ENCODE measurements at places on chromosomes 2 and 18.

DNA sequence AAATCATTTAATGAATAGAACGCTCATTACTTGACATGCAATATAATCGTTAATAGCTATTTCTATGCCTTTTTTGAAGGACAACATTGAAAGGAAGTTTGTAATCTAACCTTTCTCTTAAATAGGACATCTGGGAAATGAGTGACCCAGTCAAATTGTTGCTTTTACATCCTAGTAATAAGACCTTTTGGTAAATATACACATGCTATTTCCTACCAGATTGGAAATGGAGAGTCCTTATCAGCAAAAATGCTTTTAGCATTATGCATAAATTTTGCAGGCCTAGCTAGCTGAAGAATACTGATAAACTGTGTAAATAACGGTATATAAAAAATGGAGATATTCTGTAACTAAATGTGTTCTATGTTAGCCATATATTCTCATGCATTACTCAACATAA, 567.3 kb upstream of the DSEL start:
- no peak for DNase-seq

GRCh38 chr18:39835303-39836030, 2119.6 kb upstream of the PIK3C3 start:
- no peak for DNase-seq

DNA sequence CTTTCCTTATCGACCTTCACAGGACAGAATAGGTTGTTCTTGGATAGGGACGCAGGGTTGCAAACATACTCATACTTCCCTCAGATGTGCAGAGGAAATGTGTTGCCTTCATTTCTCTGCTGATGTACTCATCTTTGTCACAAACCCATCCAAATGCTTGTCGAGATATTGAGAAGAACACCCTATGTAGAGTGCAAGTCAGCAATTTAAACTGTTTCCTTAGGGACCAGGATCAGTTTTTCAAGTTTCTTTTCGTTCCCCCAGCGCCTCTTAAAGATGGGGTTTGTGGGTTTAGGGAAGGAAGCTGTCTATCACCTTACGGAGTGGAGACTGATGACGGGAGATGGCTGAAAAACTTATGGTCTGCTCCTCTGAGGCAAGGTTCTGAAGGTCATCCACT, 474.2 kb downstream of the EPHA4 start:
- no peak for DNase-seq

DNA sequence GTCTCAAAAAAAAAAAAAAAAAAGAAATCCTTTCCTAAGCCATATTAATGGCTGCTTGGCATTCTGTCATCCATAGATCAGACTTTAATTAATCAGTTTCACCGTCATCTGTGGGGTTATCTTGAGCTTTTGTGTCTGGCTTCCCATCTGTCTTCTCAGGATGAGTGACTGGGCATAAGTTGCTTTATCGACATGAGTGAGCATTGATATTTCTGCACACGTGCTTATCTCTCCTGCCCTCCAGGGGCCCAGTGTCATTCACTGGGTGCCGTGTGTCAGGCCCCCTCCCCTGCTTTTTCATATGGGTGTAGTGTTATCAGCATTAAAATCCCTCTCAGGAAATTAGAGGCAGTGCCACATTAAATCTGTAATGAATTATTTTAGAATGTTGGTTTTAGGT, 65.6 kb downstream of the SH3BP4 start:
- DNase-seq, result no peak

DNA sequence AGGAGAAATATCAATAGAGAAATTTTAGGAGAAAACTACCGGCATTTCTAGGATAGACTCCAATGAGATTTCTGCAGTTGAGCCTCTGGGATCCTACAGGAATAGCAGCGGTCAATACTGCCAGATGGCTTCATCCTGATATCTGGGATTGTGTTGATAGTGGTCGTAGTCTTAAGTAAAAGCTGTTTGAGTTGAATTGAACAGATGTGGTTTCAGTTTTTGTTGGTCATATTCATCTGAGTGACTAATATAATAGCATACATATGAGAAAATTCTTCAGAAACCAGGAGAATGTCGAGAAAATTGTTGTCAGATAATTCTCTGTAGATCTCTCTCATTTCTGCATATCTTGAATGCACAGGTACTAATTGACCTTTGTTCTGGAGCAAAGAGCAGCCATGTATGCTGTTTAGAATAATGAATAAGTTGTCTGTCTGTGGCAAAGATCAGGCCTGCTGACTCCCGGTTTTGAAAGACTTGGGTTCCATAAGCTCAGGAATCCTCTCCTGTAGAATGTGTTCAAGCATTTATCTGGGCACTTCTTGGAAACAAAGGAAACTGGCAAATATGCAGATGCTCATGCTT, 288.1 kb downstream of the TMX3 start:
- no peak for DNase-seq

DNA sequence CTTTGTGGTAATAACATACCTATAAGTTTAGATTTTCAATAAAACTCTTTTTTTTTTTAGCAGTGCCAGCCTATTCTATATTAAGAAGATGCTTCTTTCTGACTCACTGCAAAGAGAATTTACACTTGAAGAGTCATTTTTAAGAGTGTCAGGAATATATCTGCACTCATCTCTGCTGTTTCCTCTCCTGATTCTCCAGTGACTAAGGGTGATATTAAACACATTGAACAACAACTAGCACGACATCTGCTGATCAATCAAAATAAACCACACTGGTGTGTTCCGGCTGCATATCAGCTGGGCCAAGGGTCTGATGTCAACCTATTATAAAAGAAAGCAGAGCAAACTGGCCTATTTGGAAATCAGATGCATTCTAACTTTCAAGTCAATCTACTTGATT, 15.0 kb downstream of the RAB27B start:
- DNase-seq, result no peak

DNA sequence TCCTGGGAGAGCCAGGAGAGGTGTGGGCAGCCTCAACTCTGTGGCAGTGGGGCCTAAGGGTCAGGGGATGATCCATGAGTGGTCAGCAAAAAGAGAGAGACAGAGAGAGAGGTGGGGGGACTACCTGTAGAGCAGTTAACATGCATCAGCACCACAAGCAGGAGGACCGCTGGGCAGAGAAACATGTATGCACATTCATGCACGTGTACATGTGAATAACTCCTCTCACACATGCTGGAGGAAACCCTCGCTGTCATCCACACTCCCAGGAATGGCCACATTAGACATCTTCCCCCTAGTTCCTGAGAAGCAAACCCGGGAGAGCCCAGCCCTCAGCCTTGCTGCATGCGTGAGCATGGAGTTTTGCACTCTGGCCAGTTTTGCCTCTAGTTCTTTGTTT, 166.1 kb downstream of the SMAD7 start:
- DNase-seq, result no peak

- DNase-seq, result no peak
These were observed 236.1 kb downstream of the CDH20 start for GRCh38 chr18:61569176-61569892.

- no peak for DNase-seq
These were observed 355.5 kb downstream of the RAD51AP2 start for GRCh38 chr2:17162713-17163112.

DNA sequence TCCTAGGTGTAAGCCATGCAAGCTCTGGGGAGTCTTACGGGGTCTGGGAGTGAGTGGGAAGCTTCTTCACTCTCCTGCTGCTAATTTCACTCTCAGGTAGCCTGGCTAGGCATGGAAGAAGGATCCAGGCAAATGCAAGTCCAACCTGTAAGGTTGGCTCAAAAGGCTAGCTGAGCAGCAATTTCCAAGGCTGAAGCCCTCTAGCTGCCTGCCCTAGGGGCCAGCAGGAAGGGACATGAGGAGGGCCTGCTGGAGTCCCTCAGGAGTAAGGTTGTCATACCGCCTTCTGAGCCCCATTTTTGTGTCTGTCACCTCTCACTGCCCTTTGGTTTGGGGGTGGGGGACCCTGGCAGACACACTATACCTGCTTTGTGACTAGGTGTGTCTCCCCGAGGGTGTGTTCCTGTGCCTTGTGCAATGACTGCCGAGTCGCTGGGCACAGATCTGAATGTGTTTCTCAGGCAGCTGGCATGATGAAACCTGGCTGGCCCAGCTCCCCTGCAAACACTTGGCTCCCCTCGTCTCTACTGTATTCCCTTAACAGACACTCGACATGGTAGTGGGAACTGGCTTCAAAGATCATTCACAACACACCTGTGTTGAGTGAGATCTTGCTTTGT, 123.9 kb upstream of the FAM136A start:
- DNase-seq, result peak; percentile 47

- DNase-seq, result no peak
These were observed at the start of gene CERKL for GRCh38 chr2:181656450-181657291. Gene CERKL, minus strand, starts transcription at chr2:181657105. Its CDS starts 99 bp downstream, at chr2:181657006.

GRCh38 chr18:80245781-80246444, 1.4 kb downstream of the PARD6G start:
- DNase-seq, result no peak

DNA sequence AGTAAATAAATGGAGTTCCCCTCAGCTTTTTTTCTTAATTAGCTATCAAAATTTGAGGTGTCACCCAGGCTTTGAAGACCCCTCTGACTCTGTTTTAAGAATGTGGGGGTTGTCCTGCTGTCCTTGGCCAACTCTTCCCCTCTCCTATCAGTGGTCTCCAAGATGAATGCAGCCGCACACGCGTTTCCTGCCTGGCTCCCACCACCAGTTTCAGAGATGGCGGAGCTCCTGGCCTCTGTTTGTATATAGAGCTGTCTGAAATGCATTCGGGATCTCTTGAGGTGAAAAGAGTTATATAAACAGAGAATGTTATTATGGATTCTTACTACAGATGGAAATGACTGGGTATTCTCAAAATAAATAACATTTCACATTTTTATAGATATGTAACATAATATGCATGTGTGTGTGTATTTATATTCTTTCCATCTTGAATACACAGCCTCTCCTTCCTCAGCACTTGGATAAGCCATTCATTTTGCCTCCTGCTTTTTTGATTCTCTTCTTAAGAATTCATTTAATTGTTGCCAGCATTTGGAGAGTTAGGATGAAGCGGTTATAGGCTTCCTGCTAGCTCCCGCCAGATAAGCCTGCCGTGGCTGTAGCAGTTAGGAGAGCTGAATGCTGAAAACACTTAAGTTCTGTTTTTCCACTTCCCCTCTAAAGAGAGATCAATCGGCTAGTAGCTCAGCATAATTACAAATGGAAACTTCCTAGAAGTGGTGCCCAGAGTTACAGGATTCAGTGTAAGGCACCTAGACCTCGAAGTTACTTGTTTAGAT, 659.3 kb upstream of the FANCL start:
- no peak for DNase-seq

DNA sequence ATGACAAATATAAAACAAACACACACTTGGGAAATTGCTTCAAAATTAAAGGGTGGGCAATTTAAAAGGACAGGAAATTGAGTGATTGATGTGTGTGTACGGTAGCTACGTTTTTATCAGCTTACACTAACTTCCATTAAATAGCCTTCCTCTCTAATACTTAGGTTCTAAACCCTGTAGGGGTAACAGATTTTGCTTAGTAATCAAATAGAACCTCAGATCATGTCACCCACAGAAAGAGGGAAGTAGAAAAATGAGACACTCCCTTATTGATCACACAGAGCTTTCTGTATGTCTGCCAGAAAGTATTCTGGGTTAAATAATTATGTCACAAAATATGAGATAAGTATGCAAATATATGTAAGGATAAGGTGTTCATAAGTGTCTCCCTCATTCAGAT, 93.3 kb downstream of the ICA1L start:
- DNase-seq, result no peak

- no peak for DNase-seq
These were observed 35.6 kb downstream of the AP1S3 start for GRCh38 chr2:223801736-223802135.

GRCh38 chr2:204576362-204576979, 31.2 kb downstream of the PARD3B start:
- DNase-seq, result no peak

GRCh38 chr18:3059272-3059671, 46.3 kb upstream of the LPIN2 start:
- no peak for DNase-seq

GRCh38 chr18:11689669-11690565, 853 bp downstream of the GNAL start:
- DNase-seq, result peak; percentile 25

Measured in T47D (cell line).